ENCODE measurements at places on chromosomes 12 and 14.

DNA sequence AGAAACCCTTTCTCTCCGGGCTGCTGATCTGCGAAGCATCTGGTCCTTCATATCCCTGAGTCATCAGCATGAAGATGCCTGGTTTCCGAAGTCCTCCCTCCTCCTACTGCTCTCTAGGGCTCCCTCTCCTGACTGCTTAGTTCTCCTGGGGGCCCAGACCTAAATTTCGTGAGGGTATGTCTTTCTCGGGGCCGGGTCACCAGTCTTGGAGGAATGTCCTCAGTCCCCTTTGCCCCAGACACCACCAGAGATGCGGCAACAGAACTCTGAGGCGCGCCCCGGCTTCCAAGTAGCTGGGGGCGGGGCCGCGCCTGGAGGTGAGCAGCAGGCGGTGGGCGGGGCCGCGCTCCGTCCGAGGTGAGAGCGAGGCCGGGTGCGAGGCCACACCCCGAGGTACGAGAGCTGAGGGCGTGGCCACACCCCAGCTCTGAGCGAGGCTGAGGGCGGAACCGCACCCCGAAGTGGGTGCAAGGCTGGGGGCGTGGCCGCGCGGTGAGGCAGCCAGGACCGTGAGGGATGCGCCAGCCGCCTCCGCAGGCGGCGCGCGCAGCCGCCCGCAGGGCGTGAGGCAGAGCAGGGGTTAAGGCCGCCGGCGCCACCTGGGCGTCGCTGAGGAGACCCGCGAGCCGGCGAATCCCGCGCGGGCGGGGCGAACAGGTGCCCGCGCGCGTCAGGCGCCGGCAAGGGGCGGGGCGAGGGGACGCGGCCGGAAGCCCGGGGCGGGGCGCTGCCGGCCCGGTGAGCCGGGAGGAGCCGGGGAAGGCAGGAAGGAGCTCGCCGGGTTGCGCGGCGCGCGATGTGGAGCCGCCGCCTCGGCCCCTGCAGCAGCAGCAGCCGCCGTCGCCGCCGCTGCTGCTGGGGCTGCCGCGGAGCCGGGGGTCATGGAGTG, at the start of gene BICDL1:
Gene BICDL1 (plus strand): TSS at position 765 of the 889 bp plus-strand sequence. CDS start 633 bp downstream, outside the sequence.
- DNase-seq = no peak
- no peaks in the 10 kb centered on the region for H3K27me3 ChIP-seq
- H3K4me3 ChIP-seq = peak within 1 kb of the TSS; percentile 51
- H3K4me1 ChIP-seq = peaks cover 18% of the 10 kb centered on the region
- H3K27ac ChIP-seq = peak within 1 kb of the TSS; percentile 61
- H3K36me3 ChIP-seq = no peaks in the 10 kb centered on the region

GRCh38 chr12:29241821-29242591, 92.9 kb downstream of the FAR2 start:
- H3K36me3 ChIP-seq = no peaks in the 10 kb centered on the region
- no peaks in the 10 kb centered on the region for H3K27me3 ChIP-seq
- H3K4me1 ChIP-seq = peaks cover 22% of the 10 kb centered on the region

DNA sequence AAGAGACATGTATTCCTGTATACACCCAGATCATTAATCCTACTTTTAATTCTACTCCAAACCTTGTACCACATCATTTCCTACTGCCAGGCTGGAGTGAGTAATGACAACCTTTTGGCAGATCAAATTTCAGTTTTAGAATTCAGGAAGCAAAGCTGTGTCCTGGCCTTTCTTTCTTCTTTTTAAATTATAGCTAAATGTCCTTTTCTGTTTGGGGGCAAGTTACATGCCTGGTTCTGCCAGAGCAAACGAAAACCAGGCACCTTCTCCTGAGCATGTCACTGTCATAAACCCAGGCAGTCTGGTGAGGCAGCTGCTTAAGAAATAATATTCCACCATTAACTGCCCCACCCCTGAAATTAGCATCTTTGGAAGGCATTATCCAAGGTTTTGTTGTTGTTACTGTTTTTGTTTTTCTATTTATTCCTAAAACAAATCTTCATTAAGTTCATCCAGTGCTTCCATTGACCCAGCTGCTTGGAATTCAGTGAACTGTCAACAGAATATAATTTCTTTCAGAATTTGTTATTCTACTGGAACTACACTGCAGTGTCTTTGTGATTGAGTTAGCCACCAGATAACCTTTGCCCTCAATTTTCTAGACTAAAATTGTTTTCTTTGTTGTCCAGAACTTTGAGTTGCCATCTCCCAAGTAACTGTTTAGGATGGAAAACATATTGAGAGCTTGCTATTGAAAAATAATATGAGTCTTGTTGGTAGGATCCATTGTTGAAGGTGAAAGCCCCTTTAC, 33.2 kb downstream of the SAMD4A start:
- no peak overlapping the region for H3K4me3 ChIP-seq
- peaks cover 27% of the 10 kb centered on the region for H3K4me1 ChIP-seq
- H3K27me3 ChIP-seq = no peaks in the 10 kb centered on the region
- DNase-seq = no peak
- no peaks in the 10 kb centered on the region for H3K36me3 ChIP-seq

DNA sequence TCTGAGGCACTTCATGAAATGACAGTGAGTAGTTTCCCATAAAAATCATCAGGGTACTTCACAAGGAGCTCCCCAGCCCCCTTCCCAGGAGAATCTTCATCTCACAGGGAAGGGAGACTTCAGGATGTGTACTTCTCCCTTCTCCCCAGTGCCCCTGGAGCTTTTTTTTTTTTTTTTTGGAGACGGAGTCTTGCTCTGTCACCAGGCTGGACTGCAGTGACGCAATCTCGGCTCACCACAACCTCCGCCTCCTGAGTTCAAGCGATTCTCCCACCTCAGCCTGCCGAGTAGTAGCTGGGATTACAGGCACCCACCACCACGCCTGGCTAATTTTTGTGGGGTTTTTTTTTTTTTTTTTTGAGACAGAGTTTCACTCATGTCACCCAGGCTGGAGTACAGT, 10.4 kb downstream of the ITPK1 start:
- no peak overlapping the region for H3K4me3 ChIP-seq
- no peaks in the 10 kb centered on the region for H3K27me3 ChIP-seq
- H3K27ac ChIP-seq = no peak overlapping the region
- peaks cover 64% of the 10 kb centered on the region for H3K4me1 ChIP-seq

Data from vagina (tissue), 2 donors.